Natural killer cell (primary cell): ENCODE measurements at places on chromosomes 13 and 19. TPM values are rescaled to one million over a fixed set of nuclear protein-coding genes. Genes with fewer than 3 reads are reported as not detected.

The C19orf38 gene
- 9.9 TPM for total RNA-seq

- DNase-seq = no peak
- no peak overlapping the region for H3K27ac ChIP-seq
- no peaks in the 10 kb centered on the region for H3K36me3 ChIP-seq
- H3K4me3 ChIP-seq = no peak overlapping the region
- H3K27me3 ChIP-seq = no peaks in the 10 kb centered on the region
- H3K4me1 ChIP-seq = no peaks in the 10 kb centered on the region
These were observed 168.4 kb downstream of the ZIC5 start for GRCh38 chr13:99803141-99803540.

DNA sequence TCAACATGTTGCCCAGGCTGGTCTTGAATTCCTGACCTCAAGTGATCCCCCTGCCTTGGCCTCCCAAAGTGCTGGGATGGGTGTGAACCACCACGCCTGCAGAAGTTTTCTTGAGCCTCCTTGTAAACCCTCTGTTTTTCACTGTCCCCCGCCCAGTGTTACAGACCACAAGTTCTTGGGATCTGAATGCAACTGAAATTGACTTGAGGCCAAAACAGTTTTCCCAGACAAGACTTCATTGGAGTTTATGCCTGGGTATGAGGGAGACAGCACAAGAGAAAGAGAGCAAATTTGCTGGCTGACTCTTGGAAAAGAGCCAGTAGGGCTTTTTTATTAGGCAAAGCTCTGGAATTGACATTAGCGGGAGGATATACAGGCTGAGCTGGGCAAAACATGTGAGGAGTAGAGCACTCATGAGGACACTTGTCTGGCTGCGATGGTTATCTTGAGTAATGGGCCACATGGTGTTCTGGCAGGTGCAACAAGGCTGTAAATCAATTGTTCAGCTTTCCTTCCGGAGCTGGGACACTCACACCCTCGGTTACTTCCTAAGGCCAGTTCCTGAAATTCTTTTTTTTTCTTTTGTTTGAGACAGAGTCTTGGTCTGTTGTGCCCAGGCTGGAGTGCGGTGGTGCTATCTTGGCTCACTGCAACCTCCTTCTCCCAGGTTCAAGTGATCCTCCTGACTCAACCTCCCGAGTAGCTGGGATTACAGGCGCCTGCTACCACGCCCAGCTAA, 12.7 kb upstream of the HNRNPL start:
- no peak overlapping the region for H3K4me3 ChIP-seq
- H3K4me1 ChIP-seq = peaks cover 54% of the 10 kb centered on the region
- no peaks in the 10 kb centered on the region for H3K27me3 ChIP-seq
- no peaks in the 10 kb centered on the region for H3K36me3 ChIP-seq
- DNase-seq = no peak
- H3K27ac ChIP-seq = no peak overlapping the region

DNA sequence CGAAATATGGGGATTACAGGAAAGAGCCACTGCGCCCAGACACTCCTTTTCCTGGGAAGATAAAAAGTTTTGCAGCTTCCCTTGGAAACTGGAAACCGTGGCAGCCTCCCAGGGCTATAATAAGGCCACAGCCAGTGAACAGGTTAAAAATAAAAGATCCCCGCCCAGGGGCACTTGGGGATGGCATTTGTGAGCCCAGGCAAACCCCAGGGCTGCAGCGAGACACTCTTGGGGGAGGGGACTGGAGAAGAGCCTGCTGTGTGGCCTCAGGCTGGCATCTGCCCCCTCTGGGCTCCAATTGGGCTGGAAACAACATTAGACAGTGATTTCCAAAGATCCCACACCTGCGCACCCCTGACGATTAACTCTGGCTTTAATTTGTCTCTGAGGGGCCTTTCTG, 11.2 kb downstream of the FEM1A start:
- H3K4me3 ChIP-seq = no peak overlapping the region
- DNase-seq = no peak
- no peak overlapping the region for H3K27ac ChIP-seq
- H3K36me3 ChIP-seq = no peaks in the 10 kb centered on the region
- H3K4me1 ChIP-seq = peaks cover 3% of the 10 kb centered on the region
